Left kidney (tissue), 8 donors: ENCODE measurements at places on chromosomes 3 and 15.

GRCh38 chr3:16407366-16407765 is 106.1 kb downstream of the RFTN1 start:
- no peak for DNase-seq

GRCh38 chr3:159029306-159030026 is 227.6 kb downstream of the MFSD1 start:
- no peak for DNase-seq

GRCh38 chr3:94524102-94524919 is 461.4 kb downstream of the NSUN3 start:
- DNase-seq: no peak

DNA sequence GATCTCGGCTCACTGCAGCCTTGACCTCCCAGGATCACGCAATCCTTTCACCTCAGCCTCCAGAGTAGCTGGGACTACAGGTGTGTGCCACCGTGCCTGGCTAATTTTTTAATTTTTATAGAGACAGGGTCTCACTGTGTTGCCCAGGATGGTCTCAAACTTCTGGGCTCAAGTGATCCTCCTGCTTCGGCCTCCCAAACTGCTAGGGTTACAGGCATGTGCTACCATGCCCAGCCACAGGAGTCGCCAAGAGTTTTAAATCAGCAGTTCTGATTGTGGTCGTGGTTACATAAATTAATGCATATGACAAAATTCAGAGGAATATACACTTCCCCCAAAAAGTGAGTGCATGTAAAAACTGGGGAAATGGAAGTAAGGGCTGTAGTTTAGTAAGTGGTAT is 32.9 kb downstream of the MEGF11 start:
- no peak for DNase-seq

- DNase-seq: no peak
Measured at GRCh38 chr3:36362973-36363372, 17.3 kb upstream of the STAC start.

GRCh38 chr15:40843885-40844695 is at the start of gene SPINT1:
TSS of gene SPINT1 (plus strand) at chr15:40844048. CDS start at chr15:40844555, 507 bp downstream.
- DNase-seq: no peak

DNA sequence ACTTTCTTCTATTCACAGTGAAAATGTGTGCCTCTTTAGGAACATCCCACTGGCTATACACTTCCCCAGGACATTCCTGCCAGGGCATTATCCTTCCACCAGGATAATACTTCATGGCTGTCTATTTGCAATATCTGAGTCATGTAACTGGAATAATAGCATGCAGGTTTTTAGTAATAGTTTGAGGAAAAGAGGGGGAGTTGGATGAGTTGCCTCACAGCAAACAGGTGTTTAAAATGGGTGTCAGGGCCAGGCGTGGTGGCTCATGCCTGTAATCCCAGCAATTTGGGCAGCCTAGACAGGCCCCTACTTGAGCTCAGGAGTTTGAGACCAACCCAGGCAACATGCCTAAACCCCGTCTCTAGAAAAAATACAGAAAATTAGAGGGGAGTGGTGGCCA is 585.9 kb downstream of the DIPK2A start:
- DNase-seq: no peak

DNA sequence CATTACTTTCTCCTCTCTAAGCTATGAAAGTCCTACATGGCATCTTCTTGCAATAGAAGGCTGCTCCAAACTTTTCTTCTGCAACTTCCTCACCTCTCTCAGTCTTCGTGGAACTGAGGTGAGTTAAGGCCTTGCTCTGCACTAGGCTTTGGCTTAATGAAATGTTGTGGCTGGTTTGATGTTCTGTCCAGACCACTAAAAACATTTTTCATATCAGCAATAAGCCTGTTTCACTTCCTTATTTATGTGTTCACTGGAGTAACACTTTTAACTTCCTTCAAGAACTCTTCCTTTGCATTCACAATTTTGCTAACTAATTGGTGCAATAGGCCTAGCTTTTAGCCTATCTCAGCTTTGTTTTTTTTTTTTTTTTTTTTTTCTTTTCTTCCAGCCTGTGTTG is 335.3 kb upstream of the NECTIN3 start:
- DNase-seq: no peak
